ENCODE measurements at places on chromosomes 4 and X. TPM values are rescaled to one million over a fixed set of nuclear protein-coding genes. Genes with fewer than 3 reads are reported as not detected.

STPG2 gene
- 1.5 TPM for total RNA-seq

USP17L28 gene
- not detected for total RNA-seq

MAP7D2 gene
- 0.60 TPM for total RNA-seq

PRR32 gene
- total RNA-seq: not detected

TRAM1L1 gene
- total RNA-seq: 2.5 TPM

GIMD1 gene
- not detected for total RNA-seq

ENPEP gene
- total RNA-seq: 4.2 TPM

ADH1C gene
- total RNA-seq: 186 TPM

SPANXN4 gene
- not detected for total RNA-seq

SMPX gene
- not detected for total RNA-seq

FAM133A gene
- 0.42 TPM for total RNA-seq

GAB3 gene
- total RNA-seq: 6.1 TPM

DNAAF6 gene
- not detected for total RNA-seq

C4orf50 gene
- not detected for total RNA-seq

LPAR4 gene
- 0.63 TPM for total RNA-seq

GLRA3 gene
- total RNA-seq: not detected

TRIM60 gene
- total RNA-seq: not detected

All from tibial nerve (tissue), 4 donors.